ENCODE measurements at places on chromosomes 7 and 10.

DNA sequence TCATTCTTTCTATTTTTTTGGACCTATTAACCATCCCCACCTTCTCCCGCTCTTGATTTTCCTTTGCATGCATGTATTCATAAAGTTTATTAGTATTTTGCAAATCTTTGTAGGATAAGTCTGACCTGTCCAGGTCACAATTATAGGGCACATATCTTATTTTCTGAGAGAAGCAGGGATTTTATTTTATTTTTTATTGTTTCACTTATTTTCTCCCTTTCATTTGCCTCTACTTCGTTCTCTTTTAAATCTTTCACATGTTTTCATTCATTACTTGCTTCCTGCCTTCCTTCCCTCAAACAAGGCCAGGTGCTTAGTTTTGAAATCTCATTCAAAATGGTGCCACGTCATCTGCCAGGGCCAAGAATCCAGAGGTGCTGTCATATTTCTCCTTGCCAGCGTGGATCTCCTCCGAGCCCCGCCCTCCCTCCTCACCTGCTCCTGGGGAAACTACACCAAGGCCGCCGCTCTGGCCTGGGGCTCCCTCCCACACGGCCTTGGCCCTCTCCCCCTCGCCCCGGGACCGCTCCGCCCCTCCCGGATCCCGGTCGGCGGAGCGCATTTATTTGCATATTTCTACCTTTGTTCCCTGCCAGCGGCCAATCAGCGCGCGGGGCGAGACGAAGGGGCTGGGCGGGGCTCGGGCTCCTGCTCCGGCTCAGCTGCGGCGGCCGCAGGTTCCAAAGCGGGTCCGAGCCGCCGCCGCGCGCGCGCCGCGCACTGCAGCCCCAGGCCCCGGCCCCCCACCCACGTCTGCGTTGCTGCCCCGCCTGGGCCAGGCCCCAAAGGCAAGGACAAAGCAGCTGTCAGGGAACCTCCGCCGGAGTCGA, at the start of gene TSPAN13:
Gene TSPAN13 (plus strand): TSS at position 654 of the 830 bp plus-strand sequence. CDS start 213 bp downstream, outside the sequence.
- peak; percentile 8 for DNase-seq

DNA sequence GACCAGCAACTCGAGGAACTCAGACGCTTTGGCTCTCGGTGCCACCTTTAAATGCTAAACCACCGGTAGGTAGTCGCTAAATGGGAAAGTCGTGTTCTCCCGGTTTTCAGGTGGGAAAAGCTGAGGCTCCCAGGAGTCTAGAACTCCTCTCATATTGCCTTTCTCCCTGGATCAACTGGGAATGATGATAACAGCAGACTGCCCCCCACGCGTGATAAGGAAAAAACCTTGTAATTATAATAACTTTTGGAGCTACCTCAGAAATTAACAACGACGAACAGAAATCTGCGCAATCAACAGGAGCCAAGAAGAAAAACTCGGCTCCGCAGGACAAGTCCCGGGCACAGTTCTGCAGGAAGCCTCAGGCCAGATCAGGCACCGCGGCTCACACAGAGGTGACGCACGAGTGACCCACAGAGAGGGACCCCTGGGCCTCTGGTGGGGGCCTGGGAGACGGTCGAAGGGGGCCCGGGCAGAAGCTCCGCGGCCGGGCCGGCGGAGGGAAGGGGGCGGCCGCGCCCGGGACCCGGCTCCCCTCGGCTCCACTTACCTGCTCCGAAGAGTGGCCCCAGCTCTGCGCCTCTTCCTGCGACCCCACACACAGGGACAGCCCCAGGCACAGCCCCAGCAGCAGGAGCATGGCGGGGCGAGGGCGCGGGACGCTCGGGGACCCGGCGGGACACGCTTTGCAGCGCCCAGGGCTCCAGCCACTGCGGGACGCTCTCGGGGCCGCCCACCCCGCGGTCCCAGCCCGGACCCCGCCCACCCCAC, at the start of gene ITIH5:
Gene ITIH5 (minus strand): TSS at position 714 of the 771 bp plus-strand sequence. CDS start 74 bp downstream, at position 640.
- DNase-seq, result no peak

DNA sequence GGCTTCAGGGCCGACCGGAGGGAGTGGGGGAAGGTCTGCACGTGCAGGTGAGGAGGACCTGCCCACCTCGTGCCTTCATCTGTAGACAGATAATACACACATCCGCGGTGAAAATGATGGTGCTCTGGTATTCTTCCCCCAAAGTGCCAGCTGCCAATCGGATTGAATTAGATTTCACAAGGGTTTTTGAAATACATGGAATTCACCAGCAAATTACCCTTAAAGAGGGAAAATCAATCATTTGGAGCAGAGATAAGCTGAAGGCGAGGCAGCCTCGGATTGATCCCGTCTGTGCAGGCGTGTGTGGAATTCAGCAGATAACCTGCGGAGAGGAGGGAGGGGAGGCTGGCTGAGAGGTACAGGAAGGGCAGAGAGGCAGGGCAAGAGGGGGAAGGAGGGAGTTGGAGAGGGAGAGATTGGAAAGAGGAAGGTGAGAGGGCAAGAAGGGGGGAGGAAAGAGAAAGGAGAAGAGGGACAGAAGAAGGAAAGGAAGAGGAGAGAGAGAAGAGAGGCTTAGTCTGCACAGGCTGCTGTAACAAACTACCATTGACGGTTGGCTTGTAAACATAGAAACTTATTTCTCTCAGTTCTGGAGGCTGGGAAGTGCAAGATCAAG, 84.2 kb downstream of the C10orf105 start:
- DNase-seq, result no peak

DNA sequence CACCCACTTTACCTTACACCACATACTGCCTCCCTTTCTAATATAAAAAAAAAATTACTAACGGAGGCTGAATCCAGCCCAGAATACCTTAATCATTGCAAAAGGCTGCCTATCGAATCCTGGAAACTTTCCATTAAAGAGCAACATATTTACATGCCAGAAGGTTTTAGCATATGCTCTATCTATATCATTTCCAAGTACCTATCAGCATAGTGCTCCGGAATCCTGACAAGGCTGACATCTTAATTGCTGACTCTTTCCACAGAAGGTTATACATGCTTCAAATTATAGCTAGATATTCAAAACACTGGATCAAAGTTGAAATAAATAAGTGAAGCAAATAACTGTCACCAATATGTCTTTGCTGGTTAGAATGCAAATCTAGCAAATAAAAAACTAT, 170.9 kb upstream of the CDK1 start:
- no peak for DNase-seq

DNA sequence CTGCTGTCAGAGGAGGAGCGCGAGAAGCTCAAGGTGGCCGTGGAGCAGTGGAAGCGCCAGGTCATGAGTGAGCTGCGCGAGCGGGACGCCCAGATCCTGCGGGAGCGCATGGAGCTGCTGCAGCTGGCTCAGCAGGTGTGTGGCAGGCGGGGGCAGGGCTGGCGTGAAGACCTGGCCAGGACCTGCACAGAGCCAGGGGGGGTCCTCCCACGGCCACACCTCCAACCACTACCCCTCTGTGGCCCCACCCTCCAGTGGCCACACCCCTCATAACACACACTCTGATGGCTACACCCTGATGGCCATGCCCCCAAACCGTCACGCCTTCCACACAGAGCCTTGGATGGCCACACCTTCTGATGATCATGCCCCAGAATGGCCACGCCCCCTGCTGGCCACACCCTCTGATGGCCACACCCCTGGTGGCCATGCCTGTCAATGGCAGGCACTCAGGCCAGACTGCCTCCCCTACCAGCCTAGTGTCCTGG, 23.4 kb upstream of the DPYSL4 start:
- no peak for DNase-seq

GRCh38 chr7:18495412-18496340, at the start of gene HDAC9:
Gene HDAC9 (plus strand): TSS chr7:18495749. CDS start chr7:18496303, 554 bp downstream.
- DNase-seq, result no peak

GRCh38 chr10:98404571-98405359, 10.2 kb downstream of the PYROXD2 start:
- DNase-seq, result no peak

GRCh38 chr10:43814663-43815062, 166.0 kb upstream of the ZNF32 start:
- no peak for DNase-seq

- DNase-seq, result no peak
These were observed 155.3 kb downstream of the C10orf105 start for GRCh38 chr10:71564194-71564820.

- no peak for DNase-seq
These were observed 5.6 kb downstream of the HTRA1 start for GRCh38 chr10:122466951-122467381.

DNA sequence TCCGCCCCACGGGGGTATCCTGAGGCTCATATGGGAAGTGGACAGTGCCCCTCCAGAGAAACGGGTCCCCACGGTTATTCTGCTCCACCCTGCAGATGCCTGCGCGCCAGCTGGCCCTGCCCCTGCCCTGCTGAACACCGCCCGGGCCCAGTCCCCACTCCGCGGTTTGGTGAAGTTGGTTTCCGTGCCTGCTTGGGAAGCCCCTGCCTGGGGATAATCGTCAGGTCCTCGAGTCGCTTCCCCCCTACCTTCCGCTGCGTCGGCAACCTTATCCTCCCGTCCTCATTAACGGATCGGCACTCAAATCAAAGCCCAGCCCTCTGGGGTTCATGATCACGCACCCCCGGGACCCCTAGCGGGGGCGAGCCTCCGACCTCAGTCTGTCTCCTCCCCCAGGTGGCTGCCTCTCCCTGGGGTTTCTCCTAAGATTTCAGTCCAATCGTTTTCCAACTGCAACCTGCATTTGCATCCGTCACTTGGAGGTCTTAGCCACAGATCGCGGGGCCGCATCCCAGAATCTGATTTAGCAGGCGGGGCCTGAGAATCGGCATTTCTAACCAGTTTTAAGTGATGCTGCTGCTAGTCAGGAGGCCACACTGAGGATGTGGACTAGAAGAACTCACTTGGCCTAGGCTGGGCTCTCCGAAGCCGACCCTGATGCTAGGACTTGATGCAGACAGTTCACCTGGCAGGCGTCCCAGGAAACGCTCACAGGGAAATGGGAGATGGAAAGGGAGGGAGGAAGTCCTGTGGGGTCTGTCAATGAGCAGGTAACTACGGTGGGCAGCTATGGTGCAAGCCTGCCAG, 27.6 kb downstream of the WDR86 start:
- no peak for DNase-seq

- no peak for DNase-seq
These were observed 6.4 kb upstream of the GOLGA7B start for GRCh38 chr10:97843281-97843671.

DNA sequence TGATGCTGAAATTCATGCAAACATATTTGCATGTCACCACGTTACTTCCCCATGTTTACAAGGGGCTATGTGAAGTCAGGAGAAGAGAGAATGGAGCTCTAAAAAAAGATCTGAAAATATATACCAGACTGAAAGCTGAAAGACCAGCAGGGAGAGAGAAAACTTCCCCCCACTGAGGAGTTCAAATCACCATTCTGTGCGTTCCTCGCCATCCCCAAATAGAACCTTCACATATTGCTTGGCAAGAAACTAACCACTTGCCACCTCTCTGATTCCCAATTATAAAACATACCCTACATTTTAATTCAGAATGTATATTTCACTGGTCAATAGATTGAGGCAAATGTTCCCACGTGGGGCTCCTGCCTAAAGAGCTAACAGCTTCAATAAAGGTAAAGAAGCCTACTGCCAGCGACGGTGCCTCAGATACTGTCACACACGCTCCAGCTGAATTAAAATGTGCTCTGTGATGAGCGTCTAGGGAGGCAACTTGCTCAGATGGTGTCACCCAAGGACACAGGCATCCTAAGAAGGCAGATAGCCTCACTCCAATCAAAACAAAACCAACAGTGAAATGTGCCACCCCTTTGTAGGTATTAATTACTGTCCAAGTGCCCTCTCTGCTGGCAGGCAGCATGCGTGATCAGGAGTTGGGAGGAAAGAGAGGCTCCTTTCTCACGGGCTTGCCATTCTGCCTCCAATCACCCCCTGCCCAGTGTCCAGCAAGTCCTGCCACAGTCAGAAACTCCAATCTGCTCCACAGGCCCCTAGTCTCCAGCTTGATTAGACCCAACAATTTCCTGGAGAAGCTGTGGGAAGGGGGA, 298.2 kb downstream of the GRID1 start:
- DNase-seq, result no peak

GRCh38 chr7:50321487-50322067, 17.1 kb downstream of the IKZF1 start:
- no peak for DNase-seq

DNA sequence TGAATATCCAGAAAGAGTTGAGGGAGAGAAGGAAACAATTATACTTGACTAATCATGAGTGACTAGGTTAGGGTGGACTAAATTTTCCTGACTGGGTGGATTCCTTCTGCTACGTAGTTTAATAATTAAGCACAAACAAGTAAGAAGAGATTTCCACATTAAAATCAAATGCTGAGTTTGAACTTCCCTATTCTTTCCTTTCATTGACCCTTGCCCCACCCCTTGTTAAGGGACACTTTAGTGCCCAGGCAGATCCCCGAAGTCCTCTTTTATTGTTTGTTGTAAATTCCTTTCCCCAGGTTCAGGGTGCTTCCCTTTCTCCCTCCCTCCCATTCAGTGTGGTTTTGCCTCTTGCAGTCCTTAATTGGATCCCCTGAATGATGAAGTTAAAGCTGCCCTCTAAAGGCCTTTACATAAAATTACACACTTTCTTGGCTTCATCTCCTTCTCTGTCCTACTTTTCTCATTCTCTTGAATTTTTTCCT, 8.8 kb upstream of the SPAM1 start:
- no peak for DNase-seq

DNA sequence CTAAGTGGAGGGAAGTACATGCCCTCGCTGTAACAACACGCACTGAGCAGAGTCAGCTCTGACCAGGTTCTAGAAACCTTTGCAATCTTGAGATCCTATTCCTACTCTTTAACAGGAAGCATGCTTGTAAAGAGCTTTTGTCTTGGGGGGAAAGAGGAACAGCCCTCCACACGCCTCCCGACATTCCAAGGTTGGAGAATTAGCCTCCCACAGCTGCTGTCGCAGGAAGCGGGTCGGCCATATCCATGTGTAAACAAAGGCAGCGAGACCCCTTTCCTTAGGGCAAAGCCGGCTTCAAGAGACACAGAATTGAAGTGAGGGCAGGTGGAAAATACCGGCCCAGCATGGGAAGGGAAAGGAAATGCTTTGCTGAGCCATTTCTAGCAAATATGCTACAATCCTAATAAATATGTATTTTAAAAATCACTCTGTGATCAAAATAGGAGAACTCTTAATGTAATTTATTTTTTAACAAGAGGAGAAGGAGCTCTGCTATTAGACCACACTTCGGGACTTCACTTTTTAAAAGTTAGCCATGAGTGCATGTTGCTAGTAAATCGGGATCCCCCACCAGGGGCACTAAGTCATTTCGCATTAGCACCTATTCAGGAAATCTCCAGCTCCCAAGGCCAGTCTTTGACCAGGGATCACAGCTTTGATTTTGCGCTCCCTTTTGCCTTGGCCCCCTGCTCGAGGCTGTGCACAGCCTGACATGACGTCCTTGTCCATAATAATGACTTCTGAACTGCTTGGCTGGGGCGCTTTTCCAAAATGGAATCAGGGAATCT, 55.9 kb downstream of the FAM204A start:
- no peak for DNase-seq

DNA sequence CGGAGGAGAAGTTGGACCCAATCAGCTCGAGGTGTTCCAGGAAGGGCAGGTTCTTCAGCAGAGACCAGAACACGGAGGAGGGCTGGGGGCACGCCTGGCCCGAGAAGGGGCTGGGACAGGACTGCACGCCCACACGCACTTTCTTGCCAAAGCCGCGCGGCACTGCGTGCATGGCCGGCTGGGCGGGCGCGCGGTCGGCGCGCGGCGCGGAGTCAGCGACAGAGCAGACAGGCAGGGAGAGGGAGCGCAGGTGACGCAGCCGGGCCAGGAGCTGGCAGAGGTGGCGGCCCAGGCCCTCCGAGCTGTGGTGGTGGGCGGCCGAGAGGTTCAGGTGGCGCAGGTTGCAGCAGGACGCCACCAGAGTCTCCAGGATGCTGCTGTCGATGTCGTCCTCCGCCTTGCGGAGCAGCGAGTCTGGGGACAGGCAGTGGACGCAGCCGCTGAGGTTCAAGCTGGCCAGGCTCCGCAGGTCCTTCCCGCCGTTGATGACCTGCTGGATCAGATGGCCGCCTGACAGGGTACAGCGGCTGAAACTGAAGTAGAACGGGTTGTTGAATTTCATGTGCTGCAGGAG, 77.2 kb upstream of the TNRC18 start:
- no peak for DNase-seq

Measured in activated CD8-positive, alpha-beta memory T cell treated with anti-CD3 and anti-CD28 coated beads for 4 hours (primary cell).